ENCODE measurements at places on chromosomes 1 and 21.

GRCh38 chr1:2314803-2315673, 76.3 kb downstream of the MORN1 start:
- peak; percentile 55 for DNase-seq

DNA sequence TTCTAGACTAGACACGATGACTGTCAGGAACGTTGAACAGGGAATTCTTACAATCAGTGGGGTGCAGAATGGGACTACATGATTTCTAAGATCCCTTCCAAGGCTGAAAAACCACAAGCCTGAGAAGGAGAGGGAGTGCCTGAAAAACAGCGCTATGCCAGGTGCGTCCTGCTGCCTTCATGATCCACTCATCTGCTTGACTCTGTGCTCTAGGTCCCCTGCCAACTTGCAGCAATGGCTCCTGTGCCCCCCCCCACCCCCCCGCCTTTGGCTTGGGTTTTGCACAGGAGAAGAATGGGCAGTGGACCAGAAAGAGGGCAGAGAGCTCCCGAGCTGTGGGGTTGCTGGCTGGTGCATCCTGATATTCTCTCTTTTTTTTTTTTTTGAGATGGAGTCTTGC, 5.9 kb downstream of the SLC2A7 start:
- DNase-seq: no peak

GRCh38 chr1:227928811-227929375, 18.8 kb downstream of the WNT9A start:
- no peak for DNase-seq

- DNase-seq: no peak
Observed at GRCh38 chr1:167460836-167461235, 57.5 kb downstream of the CD247 start.

- DNase-seq: no peak
Observed at GRCh38 chr21:45436351-45437065, 31.5 kb downstream of the COL18A1 start.

- DNase-seq: no peak
Observed at GRCh38 chr1:230834292-230834691, 34.0 kb downstream of the C1orf198 start.

DNA sequence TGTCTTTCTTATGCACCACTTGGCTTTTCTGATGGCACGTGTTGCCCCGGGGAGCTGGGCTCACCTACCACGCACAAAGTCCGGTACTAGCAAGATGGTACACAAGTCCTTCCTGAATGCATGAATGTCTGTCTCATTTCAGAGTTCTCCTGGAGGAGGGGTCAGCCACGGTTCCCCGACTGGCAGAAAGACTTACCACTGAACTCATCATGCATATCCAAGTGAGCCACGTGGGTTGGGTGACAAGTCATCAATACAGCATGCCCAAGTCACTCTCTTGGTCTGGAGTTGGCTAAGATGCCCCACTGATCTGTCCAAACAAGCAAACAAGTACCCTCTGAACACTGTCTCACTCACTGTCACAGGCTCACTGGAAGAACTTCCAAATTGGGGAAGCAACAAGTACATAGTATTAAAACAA, 28.6 kb upstream of the MX1 start:
- no peak for DNase-seq

GRCh38 chr1:178051071-178051470, 42.8 kb upstream of the RASAL2 start:
- DNase-seq: no peak

DNA sequence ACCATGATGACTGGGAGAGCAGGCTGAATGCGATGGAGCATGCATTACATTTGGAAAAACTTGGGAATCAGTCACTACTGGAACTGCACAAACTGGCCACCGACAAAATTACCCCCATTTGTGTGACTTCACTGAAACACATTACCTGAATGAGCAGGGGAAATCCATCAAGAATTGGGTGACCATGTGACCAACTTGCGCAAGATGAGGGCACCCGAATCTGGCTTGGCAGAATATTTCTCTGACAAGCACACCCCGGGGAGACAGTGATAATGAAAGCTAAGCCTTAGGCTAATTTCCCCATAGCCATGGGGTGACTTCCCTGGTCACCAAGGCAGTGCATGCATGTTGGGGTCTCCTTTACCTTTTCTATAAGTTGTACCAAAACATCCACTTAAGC, 9.1 kb downstream of the SNIP1 start:
- DNase-seq: no peak

- DNase-seq: no peak
Observed at GRCh38 chr1:188822248-188822647, 1655.4 kb downstream of the BRINP3 start.

DNA sequence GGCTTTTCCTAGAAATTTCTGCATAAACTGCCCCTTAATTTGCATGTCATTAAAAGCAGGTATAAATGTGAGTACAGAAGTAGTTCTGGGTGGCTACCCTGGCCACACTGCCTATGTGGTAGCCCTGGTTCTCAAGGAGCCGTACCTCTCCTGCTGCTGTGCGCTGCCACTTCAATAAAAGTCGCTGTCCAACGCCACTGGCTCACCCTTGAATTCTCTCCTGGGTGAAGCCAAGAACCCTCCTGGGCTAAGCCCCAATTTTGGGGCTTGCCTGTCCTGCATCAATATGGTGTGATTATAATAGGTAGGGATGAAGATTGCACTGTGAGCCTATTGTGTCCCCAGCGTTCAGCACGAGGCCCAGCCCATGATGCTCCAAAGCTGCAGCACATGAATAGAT, 65.6 kb upstream of the C1orf174 start:
- no peak for DNase-seq

DNA sequence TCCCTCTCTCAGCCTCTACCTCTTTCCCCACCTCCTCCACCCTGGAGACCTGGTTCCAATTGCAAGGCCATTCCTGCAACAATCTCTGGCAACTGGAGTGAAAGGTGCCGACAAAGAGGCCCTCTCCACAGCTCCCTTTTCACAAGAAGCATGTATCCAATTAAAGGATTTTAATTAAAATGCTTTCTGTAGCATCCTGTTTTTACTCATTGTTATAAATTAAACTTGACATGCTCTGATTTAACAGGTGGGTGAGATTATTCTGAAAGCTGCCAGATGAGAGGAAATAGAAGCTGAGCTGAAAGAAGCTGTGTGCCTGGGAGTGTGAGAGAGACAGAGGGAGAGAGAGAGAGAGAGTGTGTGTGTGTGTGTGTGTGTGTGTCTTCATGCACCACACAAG, 160.5 kb downstream of the TBX15 start:
- DNase-seq: no peak

DNA sequence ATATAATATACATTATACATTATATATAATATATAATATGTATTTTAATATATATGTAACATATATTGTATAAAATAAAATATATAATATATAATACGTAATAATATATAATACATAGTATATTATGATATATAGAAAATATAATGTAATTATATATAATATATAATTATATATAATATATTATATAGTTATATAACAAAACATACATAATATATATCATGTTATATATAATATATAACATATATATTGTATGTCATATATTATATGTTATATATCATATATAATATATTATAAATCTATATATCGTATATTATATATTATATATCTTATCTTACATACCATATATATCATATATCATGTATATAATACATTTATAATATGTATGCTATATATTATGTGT, 248.2 kb upstream of the TPTE start:
- no peak for DNase-seq

- DNase-seq: no peak
Observed at GRCh38 chr1:164417016-164417704, 141.8 kb upstream of the PBX1 start.

DNA sequence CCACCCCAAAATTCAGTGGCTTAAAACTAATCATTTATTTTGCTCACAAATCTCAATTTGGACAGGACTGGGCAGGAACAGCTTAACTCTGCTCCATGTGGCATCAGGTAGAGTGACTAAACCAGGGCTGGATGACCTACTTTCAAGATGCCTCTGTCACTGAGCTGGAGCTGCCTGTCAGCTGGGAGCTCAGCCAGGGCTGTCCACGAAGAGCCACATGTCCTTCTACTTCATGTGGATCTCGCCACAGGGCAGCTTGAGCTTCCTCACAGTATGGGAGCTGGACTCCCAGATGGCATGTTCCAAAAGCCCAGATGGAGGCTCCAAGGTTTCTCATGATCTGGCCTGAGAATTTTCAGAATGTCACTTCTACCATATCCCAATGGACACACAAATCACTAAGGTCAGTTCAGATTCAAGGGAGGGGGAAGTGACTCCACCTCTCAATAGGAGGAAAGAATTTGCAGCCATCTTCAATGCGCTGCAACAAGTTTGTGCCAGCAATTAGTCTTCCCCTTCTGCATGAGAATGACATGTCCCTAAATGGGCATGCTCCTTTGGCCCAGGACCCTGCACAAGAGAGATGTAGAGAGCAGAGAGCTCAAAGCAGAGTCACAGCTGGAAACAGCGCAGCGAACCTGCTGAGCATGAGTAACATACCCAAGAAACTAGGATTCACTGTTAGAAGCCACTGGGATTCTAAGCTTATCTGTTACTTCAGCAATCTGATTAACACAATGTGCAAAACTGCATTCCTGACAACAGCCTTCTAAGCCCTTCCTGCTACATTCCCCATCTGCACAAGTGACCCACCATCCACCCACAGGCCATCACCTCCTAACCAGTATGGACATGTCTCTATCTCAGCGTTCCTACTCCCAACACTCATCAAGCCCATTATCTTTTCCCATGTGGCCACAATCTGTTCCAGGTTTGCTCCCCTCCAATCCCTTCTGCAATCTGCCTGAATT, 17.0 kb downstream of the HLCS start:
- DNase-seq: no peak

- peak; percentile 54 for DNase-seq
Observed at GRCh38 chr1:171654942-171655745, 2.7 kb upstream of the MYOC start.

- DNase-seq: no peak
Observed at GRCh38 chr1:100449477-100449876, 88.5 kb upstream of the GPR88 start.

Data from activated effector memory CD4-positive, alpha-beta T cell treated with Interleukin-2 at 50 U/mL for 16 hours (primary cell).